ENCODE measurements at places on chromosomes 7 and 10.

DNA sequence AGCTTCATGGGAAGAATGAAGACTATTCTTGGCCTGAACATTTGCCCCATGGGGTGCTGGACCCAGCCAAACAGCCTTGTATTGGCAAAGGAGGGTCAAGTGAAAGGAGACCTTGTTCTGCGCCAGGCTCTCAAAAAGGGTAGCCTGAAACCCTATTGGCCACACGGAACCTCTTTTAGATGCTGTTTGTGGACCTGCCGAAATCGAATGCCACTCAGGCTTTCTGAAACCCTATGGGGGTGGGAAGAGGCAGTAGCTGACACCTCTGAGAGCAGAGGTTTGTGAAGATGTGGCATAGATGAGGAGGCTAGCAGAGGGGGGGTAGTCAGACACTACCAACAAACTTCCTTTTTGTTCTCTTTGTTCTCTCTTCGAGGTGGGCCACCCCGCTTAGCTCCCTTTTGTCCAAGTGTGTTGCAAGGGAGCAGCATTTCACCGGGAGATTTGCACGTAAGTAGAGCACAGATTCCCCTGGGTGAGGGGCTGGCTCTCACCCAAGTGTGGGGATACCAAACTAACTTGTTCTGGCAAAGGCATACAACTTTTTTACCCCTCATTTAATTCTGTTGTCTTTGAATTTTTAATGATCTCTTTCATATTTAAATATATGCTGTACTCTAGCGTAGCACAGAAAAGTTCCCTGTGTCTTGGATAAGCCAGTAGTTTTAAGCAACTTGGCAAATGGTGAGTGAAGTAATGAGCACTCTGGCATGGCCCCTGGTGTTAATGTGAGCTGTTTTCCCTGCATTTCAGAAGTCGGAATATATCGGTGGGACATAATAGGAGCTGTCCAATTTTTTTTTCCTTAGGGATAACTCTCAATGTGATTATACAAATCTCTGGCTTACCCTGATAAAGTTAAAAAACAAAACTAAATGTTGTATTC lies 107.7 kb downstream of the SEPTIN7 start:
- no peak for DNase-seq

GRCh38 chr7:128373606-128374005 lies 12.1 kb upstream of the PRRT4 start:
- DNase-seq = no peak

- no peak for DNase-seq
These were observed 1.4 kb upstream of the LRRC61 start for GRCh38 chr7:150321788-150322113.

GRCh38 chr10:13955409-13956068 lies 368.8 kb downstream of the PRPF18 start:
- no peak for DNase-seq

GRCh38 chr10:129710510-129710847 lies 243.4 kb downstream of the MGMT start:
- no peak for DNase-seq

GRCh38 chr7:42457663-42458062 lies 220.7 kb upstream of the GLI3 start:
- DNase-seq = no peak

DNA sequence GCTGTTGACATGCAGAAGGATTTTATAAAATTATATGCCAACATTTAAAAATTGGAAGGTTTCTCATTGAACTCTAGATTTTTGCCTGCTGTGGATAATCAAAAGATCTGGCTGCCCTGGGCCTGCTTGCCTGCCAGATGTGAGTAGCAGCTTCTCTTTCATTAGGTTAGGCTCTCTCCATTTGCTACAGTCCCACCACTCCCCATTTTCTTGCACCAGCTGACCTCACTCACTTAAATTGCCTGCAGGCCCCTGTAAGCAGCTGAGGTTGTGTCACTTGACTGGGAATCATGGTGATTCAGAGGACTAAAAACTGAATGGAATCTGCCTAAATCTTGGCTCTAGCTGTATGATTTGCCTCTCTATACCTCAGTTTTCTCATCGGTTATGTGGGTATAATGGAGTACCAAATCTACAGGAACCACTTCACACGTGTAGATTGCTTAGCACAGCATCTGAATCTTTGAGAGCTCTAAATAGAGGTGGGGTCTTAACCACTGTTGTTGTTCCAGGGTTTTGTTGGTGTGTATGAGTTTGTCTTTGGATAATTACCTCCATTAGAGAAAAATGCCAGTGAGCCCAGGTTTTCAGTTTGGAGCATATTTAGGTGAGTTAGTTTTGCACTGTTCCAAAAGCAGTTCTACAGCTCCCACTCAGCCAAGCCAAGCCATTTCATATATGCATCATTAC lies 18.6 kb upstream of the RAPGEF5 start:
- no peak for DNase-seq

- no peak for DNase-seq
These were observed 148.9 kb upstream of the SMIM30 start for GRCh38 chr7:113267271-113267670.

DNA sequence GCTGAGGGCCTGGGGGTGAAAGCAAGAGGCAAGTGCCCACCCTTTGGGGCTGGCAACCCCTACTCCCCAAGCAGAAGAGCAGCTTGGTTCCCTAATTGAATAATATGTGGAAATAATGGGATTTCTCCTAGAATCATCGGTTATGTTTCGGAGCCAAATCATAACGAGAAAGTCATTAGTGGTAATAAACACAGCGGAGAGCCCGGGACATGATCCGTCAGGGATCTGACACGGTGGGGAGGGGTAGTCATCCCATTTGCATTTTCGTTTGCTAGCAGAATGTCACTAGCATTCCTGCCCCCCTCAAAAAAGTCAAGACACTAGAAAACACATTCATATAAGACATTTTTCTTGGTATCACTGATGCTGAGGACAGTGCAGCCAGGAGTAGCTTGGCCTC lies 140.4 kb downstream of the CDH23 start:
- DNase-seq = no peak

DNA sequence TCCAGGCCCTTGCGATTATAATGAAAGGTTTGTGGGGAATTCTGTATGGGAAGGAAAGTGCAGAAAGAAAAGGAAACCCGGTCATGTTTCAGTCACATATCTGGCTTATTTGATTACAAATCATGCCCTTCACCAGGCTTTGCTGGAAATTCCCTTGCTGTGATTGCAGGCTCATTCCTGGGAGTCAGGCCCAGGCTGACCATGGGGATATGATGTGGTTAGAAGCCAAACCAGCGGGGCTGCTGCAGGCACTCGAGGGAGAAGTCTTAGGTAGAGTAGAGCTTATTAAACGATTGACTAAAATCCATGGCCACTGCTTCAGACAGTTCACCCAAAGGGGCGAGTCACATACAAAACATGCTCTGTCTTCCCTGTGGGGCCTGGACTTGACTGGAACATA lies 16.2 kb downstream of the PKD1L1 start:
- no peak for DNase-seq

DNA sequence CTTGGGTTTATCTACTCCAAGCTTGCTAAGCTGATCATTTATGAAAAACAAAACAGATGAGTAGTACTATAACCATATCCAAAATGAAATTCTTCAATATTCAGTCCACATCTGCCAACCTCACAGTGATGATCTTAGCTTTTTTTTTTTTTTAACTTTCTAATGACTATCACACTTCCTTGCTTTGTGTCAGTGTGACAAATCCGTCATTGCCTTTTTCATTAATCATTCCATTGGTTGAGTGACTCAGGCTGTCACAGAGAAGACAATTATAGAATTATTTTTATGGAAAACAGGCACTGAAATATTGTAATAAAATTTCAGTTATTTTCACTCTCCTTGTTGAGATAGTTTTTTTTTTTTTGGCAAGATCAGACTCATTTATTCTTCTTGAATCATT lies 70.7 kb downstream of the CPVL start:
- DNase-seq = no peak

GRCh38 chr10:35459449-35459847 lies 123.1 kb downstream of the CCNY start:
- DNase-seq = no peak

DNA sequence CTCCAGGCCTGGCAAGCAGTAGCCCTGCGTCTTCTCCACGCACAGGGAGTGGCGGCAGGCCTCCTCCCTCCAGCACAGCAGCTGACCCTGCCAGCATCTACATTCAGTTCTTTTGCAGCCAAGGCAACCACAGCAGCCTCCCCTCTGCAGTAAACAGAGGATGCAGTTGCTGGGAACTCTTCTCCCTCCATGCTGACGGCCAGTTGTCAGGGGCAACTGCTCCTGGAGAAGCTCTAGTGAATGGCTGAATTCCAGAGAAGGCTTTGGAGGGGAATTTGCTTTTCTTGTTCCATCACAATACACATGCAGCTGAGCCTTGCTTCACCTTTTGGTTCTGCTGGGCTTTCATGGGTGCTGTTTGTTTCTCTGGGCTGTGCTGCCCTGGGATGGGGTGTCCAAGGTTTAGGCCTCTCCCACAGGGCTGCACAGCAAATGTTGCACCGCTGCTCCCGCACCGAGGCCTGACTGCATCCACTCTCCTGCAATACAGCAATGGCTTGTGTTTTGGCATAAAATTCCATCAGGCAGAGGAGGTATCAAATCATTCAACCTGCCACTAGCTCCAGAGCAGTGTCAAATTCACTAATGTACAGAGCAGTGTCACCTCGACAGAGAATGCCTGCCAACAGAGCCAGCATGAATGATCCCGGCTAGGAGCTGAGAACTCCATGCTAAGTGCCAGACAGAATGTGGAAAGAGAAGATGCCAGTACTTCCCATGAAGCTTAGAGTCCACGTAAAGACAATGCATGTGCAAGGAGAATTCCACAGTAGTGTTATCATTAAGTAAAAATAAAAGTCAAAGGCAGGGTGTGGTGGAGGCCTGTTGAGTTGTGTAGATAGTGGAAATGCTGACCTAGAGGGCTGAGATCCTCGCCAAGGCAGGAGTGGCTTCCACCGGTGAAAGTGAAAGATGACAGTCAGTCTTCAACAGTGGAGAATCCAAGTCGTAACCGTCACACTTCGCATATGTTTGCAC lies 399.6 kb downstream of the DPP6 start:
- no peak for DNase-seq

GRCh38 chr10:43598446-43598845 lies 7.8 kb upstream of the ZNF485 start:
- DNase-seq = no peak

DNA sequence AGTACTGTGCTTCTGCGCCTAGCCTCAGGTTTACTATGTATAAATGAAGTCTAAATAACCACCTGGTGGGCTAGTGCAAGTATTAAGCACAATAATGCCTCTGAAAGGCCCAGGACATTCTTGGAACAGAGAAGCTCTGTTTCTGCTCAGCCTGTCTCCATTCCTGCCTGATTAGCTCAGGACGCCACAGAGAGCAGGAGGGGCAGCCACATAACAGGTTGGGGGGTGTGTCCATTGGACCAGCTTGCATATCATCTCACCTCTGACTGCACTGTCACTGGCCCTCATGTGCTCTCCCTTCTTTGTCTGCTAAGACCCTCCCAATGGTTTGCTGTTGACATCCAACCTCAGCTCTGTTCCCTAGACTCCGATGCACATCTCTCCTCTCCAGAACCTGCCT lies 52.8 kb upstream of the IKZF1 start:
- DNase-seq = no peak

- DNase-seq = no peak
These were observed 59.4 kb upstream of the FRMD4A start for GRCh38 chr10:14389981-14390590.

DNA sequence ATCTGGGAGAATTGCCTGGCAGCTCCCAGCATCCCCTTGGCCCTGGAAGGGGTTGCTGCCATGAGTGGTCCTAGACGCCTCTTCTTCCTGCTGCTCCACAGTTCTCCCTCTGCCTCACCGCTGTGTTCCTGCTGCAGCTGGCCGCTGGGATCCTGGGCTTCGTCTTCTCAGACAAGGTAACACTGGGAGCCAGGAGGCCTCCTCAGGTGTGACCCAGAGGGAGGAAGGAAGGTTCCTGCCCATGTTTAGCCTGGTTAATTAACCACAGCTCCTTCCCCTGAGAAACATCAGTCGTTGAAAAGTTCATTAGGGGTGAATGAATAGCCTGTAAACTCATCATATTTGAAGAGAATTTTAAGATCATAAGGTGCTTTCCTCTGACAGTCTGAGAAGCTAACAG lies 18.2 kb downstream of the TSPAN33 start:
- no peak for DNase-seq

GRCh38 chr10:571688-572451 lies 117.6 kb downstream of the DIP2C start:
- no peak for DNase-seq

DNA sequence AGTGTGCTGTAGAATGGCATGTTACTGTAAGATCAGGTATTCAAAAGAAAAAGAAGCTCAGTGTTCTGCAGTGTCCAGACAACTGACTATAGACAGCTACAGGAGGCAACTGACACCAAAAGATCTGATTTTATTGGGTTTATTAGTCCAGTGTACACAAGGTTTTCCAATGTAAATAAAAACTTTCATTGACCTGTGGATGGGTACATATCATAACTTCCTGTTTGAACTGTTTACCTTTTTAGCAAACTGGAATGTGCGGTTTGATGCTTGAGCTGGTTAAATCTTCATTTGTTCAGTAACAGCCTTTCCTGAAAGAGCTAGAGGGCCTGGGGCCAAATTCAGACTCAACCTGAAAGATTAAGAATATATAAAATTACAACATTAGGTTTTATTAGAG lies 172.6 kb upstream of the SP8 start:
- DNase-seq = no peak

DNA sequence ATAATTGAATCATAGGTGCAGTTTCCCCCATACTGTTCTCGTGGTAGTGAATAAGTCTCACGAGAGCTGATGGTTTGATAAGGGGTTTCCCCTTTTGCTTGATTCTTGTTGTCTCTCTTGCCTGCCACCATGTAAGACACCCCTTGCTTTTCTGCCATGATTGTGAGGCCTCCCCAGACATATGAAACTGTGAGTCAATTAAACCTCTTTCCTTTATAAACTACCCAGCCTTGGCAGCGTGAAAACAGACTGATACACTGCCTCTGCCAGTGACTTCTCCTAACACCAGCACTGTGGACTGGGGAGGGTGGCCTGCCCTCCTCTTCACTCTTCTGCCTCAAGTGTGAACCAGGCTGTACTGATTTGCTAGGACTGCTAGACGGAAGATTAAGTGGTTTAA lies 108.6 kb downstream of the RAB11FIP2 start:
- DNase-seq = no peak

GRCh38 chr7:47024991-47025390 lies 556.9 kb downstream of the TNS3 start:
- no peak for DNase-seq

Measured in NCI-H2107 (cell line).